ENCODE measurements at places on chromosomes 4 and X.

DNA sequence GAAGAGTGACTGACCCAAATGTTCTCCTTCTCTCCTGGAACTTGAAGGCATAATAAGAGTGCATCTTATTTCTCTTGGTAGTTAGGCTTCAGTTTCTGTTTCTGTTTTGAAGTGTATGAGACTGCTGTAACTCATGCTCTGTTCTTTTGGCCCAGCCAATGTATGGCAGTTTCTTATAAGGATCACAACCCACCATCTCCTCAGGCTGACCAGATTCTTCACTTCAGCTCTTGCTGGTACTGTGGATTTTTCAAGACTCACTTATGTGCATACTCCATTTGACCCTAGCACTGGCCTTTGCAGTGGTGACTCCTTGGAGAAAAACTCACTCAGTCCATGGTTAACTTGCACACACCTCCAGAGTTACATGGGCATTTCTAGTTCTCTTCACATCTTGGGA is 9.6 kb upstream of the YTHDC1 start:
- no peak for DNase-seq

DNA sequence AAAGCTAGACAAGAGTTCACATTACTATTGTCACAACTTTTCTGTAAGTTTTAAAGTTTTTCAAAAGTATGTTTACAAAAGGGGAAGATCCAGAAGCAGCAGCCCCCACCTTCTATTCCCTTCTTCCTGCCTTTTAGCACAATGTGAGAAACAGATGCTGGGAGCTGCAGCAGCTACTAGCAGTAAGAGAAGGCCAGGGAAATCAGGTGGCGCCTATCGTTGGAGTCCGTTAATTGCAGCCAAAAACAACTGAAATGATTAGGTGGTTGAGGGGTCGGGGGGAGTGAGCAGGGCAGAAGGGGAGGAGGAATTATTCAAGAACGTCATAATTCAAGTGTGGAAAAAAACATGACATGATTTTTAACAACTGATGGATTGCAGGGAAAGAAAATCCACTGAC is 27.4 kb downstream of the FRYL start:
- no peak for DNase-seq

DNA sequence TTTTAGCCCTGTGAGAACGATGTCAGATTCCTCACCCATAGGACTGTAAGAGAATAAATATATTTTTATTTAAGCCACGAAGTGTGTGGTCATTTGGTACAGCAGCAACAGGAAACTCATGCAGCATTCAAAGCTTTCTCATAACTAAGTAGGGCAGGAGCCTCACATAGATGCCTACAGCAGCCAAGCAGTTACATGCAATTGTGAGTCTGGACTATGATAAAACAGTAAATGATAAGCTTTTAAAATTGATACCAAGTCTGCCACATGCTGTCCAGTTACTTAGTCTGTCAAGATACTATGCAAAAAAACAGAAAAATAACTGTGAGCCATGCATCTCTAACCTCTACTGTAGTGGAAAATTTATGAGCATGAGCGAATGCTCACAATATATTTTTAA is 359.6 kb downstream of the HS3ST1 start:
- no peak for DNase-seq

GRCh38 chr4:66034262-66034661 is 364.0 kb upstream of the EPHA5 start:
- DNase-seq, result no peak

GRCh38 chr4:88818631-88819470 is 121.2 kb upstream of the NAP1L5 start:
- DNase-seq, result no peak

GRCh38 chrX:23631136-23631535 is 36.2 kb upstream of the PRDX4 start:
- DNase-seq, result no peak

- DNase-seq, result no peak
These were observed 22.1 kb downstream of the NHS start for GRCh38 chrX:17397074-17397473.

- DNase-seq, result no peak
These were observed 38.7 kb upstream of the PDK3 start for GRCh38 chrX:24426340-24426913.

GRCh38 chr4:104677116-104677515 is 182.4 kb upstream of the CXXC4 start:
- no peak for DNase-seq

GRCh38 chrX:48883729-48884128 is 13.8 kb downstream of the TIMM17B start:
- DNase-seq, result no peak

GRCh38 chr4:128221586-128221985 is 66.0 kb downstream of the PGRMC2 start:
- no peak for DNase-seq

DNA sequence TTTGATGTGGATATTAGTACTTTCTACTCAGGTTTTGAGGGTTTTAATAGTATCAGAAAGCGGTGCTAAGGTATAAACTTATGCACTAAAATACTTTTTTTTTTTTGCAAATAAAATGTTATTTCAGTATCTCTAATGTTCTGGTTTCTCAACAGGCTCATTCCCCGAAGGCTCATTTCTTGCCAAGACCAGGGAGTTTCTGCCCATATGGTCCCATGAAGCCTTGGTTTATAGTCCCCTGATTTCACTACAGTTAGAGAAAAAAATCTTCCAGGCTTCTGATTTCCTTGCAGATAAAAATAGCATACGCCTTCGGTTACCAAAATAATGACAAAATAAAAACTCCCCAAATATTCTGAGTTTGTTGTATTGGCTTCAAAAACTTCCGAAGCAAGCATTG is 814.2 kb upstream of the PABPC4L start:
- no peak for DNase-seq

GRCh38 chrX:2446815-2447214 is 54.0 kb downstream of the DHRSX start:
- DNase-seq, result no peak

DNA sequence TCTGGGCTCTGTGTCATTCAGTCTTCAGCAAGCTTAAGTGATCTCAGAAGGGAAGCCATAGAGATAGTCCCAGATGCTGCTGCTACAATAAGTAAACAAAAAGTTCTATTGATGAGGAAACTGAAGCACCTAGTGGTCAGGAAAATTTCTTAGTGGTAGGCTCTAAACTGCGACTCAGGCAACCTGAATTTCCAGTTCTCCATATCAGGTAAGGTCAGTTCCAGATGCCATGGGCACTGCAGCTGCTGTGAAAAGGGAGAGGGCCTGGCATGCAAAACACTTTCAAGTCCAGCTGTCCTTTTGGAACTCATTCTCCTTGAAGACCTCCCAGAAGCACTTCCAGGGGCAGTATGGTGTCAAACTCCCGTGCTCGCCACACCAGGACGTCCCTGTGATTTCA is 46.2 kb downstream of the REELD1 start:
- no peak for DNase-seq

- DNase-seq, result no peak
These were observed 22.2 kb downstream of the TRMT2B start for GRCh38 chrX:101029665-101030064.

GRCh38 chr4:180081072-180081471 is 2162.1 kb upstream of the TENM3 start:
- no peak for DNase-seq

DNA sequence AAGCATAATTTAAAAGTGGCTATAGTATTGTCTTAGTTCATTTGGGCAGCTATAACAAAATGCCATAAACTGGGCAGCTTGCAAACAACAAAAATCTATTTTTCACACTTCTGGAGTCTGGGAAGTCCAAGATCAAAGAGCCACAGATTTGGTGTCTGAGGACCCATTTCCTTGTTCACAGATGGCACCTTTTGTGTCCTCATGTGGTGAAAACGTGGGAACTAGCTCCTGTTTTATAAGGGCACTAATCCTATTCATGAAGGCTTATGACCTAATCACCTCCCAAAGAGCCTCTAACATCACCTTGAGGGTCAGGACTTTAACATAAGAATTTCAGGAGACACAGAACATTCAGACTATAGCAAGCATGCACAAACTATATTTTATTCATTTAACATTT is 126.5 kb upstream of the WDFY3 start:
- no peak for DNase-seq

GRCh38 chr4:36177946-36178345 is 66.4 kb downstream of the ARAP2 start:
- no peak for DNase-seq

GRCh38 chrX:125203737-125204578 is 115.7 kb upstream of the TEX13C start:
- DNase-seq, result peak; percentile 23

DNA sequence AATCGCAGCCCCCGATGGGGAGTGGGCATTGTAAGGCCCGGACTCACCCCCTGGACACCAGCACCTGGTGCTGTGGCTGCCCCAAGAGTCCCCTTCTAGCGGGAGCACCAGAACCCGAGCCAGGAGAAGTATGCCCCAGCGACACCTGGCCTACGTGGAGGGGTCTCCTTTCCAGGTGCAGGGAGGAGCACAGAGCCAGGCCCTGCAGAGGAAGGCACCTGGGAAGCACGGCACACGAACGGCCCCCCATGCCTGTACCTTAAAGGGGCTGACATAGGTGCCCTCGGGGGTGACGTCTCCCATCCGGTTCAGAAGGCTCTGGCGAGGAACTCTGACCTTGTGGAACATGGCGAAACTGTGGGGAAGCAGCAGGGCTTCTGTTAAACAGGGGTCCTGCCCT is 41.2 kb downstream of the ACOX3 start:
- no peak for DNase-seq

DNA sequence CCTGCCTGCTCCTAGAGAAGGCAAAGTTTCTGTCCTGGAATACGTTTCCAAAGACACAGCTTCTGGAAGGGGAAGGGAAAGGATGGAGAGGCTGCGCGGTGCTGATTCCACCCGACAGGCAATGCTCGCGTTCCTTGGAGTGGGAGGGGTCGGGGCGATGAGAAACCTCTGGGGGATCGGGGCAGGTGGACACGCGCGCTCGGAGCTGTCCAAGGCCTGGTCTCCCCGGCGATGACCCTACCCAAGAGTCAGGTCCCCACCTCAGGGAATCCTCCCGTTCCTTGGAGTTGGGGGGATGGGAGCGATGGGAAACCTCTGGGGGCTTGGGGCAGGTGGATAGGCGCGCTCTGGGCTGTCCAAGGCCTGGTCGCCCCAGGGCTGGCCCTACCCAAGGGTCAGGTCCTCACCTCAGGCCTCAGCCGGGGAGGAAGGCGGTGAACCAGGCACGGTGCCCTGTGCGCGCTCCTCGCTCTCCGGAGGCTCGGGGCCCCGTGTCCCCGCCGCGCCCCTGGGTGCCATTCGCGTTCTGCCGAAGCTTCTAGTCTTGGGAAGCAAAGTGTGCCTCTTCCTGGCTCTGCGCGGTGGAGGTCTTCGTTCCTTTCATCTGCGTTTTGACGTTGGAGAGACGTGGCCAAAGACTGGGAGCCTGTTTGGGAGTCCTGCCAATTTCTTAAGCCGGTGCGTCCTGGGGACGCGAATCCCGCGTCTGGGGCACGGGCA is 10.6 kb upstream of the SHOX start:
- no peak for DNase-seq

GRCh38 chr4:26753617-26754016 is 107.0 kb upstream of the STIM2 start:
- DNase-seq, result no peak

DNA sequence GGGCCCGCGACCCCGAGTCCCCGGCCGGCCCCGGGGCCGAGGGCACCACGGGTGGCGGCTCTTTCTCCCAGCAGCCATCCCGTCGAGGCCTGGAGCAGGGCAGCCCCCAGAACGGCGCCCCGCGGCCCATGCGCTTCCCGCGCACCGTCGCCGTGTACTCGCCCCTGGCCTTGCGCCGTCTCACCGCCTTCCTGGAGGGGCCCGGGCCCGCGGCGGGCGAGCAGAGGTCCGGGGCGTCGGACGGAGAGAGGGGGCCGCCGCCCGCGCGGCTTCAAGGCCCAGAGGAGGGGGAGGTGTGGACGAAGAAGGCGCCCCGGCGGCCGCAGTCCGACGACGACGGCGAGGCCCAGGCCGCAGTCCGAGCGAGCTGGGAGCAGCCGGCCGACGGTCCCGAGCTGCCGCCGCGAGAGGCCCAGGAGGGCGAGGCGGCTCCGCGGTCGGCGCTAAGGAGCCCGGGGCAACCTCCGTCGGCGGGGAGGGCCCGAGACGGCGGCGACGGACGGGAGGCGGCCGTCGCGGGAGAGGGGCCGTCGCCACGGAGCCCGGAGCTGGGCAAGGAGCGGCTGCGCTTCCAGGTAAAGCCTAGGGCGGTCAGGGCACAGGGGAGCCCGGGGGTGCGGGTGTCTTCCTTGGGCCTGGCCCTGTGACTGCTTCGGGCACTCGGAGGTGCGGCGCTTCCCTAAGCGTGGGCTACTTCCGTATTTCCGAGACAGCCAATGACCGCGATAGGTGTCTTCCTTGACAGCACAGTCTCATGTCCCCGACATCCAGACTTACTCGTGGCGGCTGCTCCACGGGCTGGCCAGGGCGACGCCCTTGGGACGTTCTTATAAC is 845 bp downstream of the ZAR1 start:
- DNase-seq, result no peak

- no peak for DNase-seq
These were observed 691.3 kb upstream of the PCDH7 start for GRCh38 chr4:30028826-30029225.

- DNase-seq, result no peak
These were observed 3.7 kb downstream of the GRIPAP1 start for GRCh38 chrX:48998391-48998790.

DNA sequence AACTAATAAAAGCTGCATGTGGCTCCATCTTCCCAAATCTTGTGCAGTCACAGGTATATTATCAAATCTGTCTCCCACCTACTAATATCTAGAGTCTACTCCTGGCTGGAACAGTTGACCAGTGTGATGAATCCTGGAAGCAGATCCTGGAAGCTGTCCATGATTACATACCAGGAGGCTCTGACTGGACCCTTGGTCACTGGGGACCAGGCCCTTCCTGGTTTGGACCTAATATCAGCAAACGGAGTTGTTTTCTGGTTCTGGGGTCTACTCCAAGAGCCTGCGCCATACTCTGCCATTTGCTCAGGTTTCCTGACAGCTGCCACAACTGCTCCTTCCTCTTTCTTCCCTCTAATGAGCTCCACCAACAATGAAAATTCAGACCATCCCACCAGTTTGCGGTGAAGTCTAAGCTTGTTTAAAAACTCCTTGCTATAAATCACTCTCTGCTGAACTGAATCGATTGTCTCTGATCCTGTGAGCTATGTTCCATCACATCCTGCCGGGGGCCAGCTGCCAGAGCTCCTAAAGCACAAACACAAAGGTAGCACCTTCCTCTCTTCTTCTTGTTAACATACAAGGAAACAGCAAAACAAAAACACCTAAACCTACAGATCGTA is 114.2 kb downstream of the PALLD start:
- no peak for DNase-seq

DNA sequence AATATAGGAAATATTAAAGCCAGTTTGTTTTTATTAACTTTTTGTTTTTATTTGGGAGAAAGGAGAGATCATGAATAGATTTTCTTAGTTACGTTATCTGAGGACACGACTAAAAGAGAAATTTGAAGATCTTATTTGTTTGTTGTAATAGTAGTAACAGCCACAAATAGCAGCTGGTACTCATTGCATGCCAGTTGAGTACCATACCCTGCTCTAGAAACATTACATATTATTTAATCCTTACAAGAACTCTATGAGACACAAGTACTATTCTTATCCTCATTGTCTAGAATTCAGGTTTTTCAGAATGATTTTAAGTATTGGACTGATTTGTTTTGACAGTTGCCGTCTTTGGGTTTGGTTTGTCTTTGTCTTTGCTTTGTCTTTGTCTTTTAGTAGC is 31.8 kb downstream of the USP53 start:
- no peak for DNase-seq
